ENCODE measurements at places on chromosomes 3 and 15.

DNA sequence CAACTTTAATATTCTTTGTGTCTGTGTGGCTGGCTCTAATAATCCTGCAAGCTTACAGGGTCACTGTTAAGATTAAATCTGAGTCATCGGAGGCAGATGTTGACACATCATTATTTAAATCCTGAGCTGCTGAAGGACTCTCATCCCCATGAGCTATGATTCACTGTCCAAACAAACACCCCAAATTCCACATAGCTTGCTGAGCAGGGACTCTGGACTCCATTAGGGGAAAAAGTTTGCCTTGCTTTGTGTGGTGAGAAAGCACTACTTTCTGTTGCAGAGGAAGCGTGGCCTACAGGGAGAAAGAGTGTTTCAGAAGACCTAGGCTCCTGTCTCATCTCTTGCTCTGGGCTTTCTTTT is 213.7 kb downstream of the PDCD6IP start:
- DNase-seq, result peak; percentile 91

DNA sequence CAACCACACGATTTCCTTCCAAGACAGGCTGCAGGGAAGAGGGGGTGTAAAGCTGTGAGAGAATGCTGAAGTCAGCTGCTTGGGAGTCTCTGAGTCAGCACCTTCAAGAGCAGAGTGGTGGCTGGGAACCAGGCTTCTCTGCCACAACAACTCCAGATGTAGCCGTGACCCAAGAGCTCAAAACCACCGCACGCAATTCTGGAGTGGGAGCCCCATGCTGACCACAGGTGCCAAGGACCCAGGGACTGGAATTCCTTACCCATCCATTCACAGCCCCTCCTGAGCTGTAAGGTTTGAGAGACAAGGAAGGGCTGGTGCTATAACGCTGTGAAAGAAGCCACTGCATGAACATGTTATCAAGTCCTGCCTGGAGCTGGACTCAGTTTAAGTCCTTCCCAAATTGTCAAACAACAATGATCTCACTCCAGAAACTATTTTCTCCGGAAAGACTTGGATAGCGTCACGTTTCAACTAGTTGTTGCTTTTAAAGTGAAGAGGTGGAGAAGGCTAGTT is 61.4 kb downstream of the UMPS start:
- no peak for DNase-seq

DNA sequence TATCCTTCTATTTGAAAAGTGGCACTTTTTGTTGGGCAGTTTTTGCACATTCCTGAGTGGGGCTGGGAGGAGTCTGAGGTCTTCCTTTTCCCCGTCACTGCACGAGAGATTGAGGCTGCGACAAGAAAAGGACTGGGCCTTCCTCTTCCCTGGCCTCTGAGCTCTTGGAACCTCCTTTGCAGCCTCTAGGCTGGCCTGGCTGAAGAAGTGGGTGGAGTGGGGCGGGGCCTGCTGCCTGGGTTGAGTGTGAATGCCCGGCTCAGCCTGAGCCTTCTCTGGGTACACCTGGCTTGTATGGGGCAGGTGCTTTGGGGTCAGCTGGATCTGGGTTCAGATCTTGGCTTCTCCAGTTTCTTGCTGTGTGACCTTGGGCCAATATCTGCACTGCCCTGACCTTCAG is 43.1 kb downstream of the PLXNA1 start:
- no peak for DNase-seq

DNA sequence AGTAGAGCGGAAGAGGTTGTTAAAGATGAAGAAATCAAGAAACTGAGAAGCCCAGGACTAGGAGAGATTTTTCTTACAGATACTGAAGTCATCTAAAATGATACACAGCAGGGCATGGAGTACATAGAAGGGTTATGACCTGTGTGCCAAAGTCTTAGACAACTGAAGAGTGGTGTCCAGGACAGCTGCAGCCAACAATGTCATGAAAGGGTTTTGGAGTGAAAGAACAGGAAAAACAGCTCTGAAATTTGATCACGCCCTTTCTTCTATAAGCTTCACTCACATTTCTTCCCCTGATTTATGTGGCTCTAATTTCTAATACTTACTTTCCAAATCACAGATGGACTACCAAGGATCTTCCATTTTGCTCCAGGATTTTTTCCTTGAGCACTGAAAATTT is 3.0 kb downstream of the CFAP20DC start:
- DNase-seq, result no peak

- no peak for DNase-seq
These were observed 440.5 kb upstream of the ADAMTS9 start for GRCh38 chr3:65128346-65128745.

GRCh38 chr3:132981719-132982118 is 56.5 kb upstream of the TMEM108 start:
- DNase-seq, result no peak

DNA sequence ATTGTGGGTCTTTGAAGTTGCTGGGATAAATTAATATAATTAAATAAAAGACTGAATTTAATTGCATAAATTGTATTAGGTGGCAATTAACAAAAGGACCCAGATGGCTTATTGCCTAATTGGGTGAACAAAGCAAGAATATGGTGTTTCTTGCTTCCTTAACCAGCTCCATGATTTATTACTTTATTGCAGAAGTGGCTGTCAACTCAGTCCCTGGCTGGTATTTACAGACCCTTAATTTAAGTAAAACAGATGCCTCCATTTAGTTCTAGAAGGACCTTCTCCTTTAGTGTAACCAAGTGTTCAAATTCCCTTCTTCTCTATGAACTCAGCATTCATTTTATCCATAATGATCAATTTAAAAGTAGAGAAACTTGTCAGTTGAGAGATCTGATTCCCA is 35.1 kb downstream of the DPH3 start:
- DNase-seq, result no peak

GRCh38 chr3:5186089-5186857 is 1.2 kb upstream of the EDEM1 start:
- DNase-seq, result peak; percentile 8

DNA sequence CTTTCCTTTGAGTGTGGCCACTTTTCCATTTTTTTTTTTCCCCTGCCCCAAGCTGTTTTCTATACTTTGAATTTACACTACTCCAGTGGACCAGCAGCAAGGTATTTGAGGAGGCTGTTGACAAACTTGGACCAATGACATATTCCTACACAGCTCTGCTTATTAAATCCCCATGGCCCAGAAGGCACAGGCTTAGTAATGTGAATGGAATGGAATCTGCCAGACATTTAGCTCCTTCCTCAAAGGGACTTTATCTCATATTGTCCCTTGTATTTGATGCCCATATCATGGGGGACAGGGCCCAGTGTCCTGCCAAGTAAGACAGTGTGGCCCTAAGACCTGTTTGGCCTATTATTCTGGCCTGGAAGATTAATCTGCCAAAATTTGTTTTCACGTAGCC is 107.5 kb downstream of the CHCHD6 start:
- no peak for DNase-seq

GRCh38 chr3:16987141-16987540 is 102.4 kb downstream of the PLCL2 start:
- no peak for DNase-seq

Measured in RWPE1 (cell line).